CD4-positive, CD25-positive, alpha-beta regulatory T cell (primary cell): ENCODE measurements at places on chromosomes 1 and 21. TPM values are rescaled to one million over a fixed set of nuclear protein-coding genes. Genes with fewer than 3 reads are reported as not detected.

Gene CDC20
- 1.2 TPM for total RNA-seq

Gene PSEN2
- total RNA-seq, result 3.7 TPM

Gene ADORA1
- total RNA-seq, result not detected

Gene RNF186
- not detected for total RNA-seq

Gene FAAH
- 7.3 TPM for total RNA-seq

Gene NTRK1
- total RNA-seq, result 0.91 TPM

Gene ALPL
- not detected for total RNA-seq

Gene SETDB1
- total RNA-seq, result 48.7 TPM

Gene TPTE
- total RNA-seq, result not detected

Gene DAB1
- 4.0 TPM for total RNA-seq

Gene TUFT1
- total RNA-seq, result 13.6 TPM

Gene OR2AK2
- total RNA-seq, result not detected

DNA sequence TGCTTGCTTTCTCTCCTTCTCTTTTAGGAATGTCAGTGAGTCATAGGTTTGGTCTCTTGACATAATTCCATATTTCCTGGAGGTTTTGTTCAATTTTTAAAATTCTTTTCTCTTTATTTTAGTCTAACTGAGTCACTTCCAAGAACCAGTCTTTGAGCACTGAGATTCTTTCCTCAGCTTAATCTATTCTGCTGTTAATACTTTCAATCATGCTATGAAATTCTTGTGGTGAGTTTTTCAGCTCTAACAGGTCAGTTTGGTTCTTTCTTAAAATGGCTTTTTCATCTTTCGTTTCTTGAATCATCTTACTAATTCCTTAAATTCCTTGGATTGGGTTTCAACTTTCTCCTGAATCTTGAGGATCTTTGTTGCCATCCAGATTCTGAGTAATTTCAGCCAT is 321.0 kb downstream of the PTBP2 start:
- no peak for DNase-seq

GRCh38 chr1:22056936-22057335 is 4.4 kb downstream of the CDC42 start:
- no peak for DNase-seq

GRCh38 chr1:32405672-32406467 is 11.6 kb upstream of the BSDC1 start:
- no peak for DNase-seq

- no peak for DNase-seq
Measured at GRCh38 chr1:36238433-36238832, 14.2 kb downstream of the THRAP3 start.

DNA sequence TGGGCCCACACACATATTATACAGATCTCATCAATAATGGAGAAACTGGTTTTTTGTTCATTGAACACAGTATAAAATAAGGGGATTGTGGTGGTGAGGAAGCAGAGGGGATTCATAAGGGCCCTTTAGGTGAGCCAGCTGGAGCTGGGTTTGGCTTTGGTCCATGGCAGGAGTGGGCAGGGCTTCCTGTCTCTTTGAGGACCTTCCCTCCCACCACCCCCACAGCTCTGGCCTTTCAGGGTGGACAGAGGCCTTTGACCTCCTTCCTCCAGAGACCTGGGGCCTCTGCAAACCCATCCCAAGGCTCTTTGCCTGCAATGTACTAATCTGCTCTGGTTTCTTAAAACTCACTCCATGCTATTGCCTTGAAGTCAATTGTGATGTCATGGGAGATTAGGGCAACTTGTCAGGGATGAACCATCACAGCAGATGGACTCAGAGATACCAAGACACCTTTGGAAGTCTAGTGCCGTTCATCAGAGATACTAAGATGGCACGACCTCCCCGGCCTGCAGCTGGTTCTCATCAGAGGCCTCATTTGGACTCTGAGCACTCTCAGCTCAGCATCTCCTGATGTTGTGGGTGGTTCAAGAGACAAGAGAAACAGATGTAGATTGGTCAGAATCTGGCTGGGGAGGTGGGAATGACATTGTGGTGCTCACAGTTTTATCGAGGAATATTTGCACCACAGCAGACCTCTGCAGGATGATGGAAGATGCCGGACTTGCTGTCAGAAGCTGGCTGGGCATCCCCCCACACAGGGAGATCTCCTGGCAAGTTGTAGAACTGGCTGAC is 37.9 kb downstream of the LHX4 start:
- no peak for DNase-seq

DNA sequence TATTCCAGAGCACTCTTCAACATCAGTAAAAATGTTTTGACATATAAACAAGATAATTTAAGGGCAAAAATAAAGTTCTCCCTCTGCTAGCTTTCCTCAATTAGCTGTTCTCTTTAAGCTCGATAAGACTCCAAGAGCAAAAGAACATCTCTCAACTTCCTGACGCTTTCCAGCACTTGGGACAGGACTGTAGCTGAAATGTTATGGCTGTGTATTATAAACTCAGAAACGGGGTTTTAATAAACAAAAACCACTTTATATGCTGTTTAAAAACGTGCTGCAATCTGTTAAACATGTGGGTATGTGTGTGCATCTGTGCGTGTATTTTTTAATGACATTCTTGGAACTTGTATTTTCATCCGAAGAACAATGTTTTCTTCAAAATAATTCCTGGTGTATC is 71.5 kb upstream of the RGS2 start:
- no peak for DNase-seq

GRCh38 chr21:39972976-39973770 is 105.9 kb downstream of the PCP4 start:
- DNase-seq, result no peak

DNA sequence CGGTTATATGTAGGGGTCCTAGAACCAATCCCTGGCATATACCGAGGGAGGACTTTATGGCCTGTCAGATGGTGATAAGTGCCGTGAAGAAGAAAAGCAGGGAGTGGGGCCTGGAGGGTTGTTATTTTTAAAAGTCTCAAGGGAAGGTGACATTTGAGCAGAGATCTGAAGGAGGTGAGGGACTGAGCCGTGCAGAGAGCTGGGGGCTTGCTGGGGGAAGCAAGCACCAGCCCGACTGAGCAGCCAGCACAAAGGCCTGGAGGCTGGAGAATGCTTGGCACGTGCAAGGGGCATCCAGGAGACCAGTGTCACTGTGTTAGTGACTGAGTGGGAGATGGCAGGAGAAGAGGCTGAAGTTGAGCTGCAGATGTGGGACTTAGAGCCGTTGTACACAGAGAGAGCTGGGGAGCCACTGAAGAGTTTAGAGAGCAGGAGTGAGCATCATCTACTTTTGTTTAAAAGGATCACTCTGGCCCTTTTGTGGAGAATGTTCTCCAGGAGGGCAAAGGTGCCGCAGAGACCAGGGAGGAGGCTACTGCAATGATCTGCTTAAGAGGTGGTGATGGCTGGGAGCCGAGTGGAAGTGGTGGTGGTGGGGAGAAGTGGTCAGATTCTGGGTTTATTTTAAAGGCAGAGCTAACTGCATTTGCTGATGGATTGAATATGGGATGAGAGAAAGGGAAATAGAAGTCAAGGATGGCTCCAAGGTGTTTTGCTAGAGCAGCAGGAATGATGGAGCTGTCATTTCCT is 31.2 kb downstream of the PTPRU start:
- DNase-seq, result no peak

- DNase-seq, result no peak
Measured at GRCh38 chr1:209625791-209626285, 26.4 kb downstream of the LAMB3 start.

GRCh38 chr1:215482079-215482478 is 85.0 kb upstream of the KCTD3 start:
- DNase-seq, result no peak

DNA sequence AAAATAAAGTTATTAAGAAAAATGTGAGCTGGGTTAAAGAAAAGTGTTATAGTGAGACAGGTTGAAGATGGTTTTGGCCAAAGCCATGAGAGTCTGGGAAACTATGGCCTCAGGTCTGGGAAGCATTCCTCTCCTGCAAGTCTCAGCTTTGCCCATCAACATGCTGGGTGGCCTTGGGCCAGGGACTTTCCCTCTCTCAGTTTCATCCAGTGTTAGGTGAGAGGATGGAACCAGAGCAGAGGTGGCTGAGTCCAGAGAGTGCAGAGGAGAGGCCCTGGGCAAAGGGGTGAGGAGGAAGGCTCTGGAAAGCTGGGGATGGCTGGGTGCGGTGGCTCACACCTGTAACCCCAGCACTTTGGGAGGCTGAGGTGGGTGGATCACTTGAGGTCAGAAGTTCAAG is 10.5 kb downstream of the PADI2 start:
- no peak for DNase-seq
